ENCODE measurements at places on chromosomes 1 and 21.

DNA sequence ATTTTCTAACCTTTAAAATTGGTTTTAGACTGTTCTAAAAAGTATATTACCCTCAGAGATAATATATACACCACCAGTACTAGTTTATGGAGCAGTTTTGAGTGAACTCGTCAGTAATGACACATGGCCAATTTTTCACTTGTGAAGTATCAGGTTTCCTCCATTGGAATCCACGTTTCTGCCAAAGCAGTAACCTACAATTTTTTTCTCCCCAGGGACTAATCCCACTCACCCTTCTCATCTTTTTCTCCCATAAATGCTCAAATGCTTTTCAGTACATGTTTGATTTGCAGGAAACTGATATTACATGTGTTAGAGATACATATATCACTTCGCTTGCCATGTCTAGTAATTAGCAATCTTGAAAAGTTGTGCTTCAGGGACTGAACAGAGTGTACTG is 94.1 kb downstream of the COL24A1 start:
- no peak for DNase-seq

DNA sequence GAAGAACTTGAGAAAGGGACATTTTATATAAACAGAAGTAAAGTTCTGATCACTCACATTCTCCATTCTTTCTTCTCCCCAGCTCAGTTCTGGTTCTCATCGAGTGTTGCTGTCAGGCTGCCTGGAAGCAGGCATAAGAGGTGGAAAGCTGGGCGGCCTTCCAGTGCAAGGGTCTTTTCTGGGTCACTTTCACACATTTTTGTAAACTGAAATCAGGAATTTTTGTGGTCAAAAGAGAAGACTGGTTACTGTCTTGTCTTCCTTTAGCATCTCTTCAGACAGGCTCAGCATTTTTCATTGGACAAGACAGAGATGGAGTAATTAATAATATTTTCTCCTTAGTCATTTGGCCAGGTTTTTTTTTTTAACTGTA is 93.7 kb downstream of the CTH start:
- DNase-seq: no peak

DNA sequence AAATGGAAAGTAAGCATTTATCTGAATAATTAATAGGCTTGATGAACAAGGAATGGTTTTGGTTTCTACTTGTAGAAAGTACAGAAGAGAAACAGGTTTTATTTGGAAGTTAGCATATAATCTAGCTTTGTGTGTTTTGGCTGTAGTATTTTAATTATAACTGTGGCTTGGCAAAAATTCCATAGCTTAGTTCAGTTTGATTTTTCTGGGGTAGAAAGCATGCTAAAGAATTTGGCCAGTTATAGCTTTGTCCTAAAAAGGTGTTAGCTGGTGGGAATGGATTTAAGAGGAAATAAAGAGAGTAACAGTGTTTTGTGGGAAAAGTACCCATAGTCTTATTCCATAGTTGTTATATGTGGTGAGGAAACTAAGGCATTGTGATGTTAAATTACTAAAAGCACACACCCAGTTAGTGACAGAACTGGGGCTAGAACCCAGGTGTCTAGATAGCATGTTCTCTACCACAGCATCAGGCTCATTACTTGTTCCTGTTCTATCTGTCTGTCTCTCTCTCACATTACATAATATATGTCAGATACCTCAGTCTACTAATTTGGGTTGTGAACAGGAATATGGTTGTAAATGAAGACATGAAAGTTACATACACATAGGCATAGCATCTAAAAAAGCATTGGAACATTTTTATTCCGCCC is 55.0 kb downstream of the MPZL1 start:
- no peak for DNase-seq

GRCh38 chr1:155256058-155256852 is 972 bp upstream of the ENTREP3 start:
- DNase-seq: no peak

Measured in CD4-positive, alpha-beta T cell treated with Interleukin-6 at 100 ng/mL for 8 hours (primary cell).